ENCODE measurements at places on chromosomes 1 and 21.
A peak's percentile ranks its signal among the peaks of the same experiment; 100 is the strongest.

DNA sequence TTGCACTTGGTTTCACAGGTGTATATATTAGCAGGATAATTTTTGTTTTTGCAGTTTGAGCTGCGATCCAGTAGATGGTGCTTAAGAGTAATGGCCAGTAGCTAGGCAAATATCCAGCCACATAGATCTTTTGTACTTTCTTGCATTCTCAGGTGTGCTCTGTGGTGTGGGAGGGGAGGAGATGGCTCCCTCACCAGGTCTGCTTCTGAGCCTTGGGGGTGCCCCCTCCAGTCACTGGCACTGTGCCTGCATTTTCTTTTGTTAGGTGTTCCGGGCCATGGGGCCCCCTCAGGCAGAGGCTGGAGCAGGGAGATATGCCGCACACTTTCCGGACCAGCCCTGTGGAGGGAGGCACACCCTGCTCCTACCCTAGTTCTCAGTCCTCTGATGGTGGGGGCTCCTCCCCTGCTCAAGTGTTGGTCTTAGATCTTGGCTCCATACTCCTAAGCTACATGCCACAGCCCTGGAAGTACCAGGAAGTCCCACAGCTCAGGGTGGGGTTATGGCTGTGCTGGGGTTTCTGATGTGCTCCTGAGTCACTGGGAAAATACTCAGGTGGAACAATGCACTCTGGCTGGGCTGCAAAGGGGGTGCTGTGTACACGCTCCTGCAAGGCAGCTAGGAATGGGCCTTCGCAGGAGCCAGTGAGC lies 197.6 kb upstream of the DMRTA2 start:
- no peak for DNase-seq

GRCh38 chr1:6178751-6179563 lies 1.2 kb downstream of the CHD5 start:
- no peak for DNase-seq

DNA sequence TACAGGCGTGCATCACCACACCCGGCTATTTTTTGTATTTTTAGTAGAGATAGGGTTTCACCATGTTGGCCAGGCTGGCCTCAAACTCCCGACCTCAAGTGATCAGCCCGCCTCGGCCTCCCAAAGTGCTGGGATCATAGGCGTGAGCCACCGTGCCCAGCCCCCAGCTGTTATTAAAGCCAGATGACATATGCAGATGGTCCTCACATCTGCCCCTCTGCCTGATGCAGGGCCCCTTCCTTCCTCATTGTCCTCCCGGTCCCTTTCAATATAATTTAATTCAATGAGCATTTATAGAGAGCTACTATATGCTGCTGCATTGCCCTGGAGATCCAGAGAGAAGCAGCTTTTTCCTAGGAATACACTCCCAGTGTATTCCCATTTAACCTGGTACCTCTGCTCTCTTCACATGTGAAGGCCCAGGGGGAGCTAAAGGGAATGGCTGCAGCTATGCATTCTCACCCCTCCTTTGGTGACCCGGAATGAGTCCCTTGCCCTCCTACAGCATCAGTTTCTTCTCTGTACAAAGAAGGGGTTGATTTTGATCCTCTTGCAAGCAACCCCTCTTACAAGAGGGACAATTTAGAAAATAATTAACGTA lies 55.6 kb downstream of the L1TD1 start:
- no peak for DNase-seq

- DNase-seq, result peak; percentile 54
Measured at GRCh38 chr1:6785728-6786505, 663 bp downstream of the CAMTA1 start.

GRCh38 chr1:95171270-95172245 lies 54.4 kb downstream of the TLCD4 start:
- no peak for DNase-seq

- DNase-seq, result no peak
Measured at GRCh38 chr1:85815906-85816305, 107.7 kb upstream of the ZNHIT6 start.

GRCh38 chr1:147215540-147215916 lies 9.6 kb downstream of the FMO5 start:
- DNase-seq, result no peak

DNA sequence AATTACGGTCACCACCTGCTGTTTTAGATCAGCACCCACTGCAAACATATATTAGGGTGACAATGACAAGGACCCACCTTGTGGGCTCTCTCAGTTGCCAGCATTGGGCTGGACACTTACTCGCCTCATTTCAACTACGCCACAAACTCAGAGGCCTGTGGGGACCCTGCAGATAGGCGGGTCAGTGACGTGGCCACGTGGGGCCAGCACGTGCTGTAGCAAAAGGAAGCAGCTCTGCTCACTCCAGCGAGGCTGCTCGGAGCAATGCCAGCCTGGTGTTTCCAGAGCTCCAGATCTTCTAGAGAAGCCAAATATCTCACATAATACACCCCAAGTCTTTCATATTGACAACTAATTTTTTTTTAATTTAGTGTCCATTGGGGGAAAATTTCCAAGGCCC lies 76.7 kb upstream of the TMEM51 start:
- no peak for DNase-seq

DNA sequence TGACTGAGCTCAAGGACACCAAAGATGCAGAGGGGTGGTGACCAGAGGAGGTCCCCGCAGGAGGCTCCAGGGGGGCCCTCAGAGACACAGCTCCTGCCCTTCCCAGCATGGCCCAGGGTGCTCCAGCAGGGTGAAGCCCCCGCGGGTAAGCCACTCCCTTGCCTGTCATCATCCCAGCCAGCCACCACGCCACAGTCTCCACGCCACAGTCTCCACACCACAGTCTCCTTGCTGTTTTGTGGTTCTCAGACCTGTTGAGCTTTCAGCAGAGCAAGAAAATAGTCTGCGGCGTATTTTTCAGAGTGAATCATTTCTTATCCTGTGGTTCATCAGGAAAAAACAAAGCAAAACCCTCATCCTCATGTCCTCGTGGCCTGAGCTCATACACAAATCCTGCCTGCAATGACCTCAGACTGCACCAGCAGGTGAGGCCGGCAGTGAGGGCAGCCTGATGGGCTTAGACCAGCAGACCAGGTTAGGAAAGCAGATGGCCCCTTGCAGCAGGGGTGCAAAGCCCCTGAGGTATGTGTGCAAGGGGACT lies 25.7 kb upstream of the ABCG1 start:
- no peak for DNase-seq

GRCh38 chr1:116273042-116273783 lies 99.8 kb upstream of the ATP1A1 start:
- no peak for DNase-seq

DNA sequence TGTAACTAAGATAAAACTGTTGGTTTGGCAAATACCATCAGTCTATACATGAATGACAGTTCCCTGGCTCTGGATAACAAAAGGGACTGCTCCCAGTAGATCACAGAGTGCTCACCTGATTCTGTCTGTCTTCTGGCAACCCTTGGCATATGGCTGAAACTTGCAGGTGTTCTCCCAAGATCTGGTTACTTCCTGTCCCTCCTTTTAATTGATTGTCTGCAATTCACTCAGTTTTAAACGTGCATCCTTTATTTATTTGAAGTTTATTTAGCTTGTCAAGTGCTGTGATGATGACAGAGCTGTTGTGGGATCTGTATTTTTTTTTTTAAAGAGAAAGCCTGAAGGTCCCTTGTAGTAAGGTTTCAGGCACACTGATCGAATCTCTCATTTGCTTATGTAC lies 3.4 kb downstream of the KCNA3 start:
- DNase-seq, result no peak

DNA sequence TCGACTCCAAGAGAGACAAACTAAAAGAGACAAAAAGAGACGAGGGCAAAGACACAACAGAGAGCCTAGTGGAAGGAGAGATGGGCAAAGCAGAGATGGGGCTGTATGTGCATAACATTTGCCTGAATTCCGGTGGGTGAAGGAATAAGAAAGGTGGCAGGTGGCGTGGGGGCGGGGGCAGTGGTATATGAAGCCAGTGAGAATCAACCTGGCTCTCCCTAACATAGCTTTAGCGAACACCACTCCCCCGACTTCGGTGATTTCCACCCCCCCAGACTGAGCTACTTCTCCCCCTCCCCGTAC lies 1.1 kb downstream of the INKA2 start:
- DNase-seq, result no peak

GRCh38 chr1:213041443-213041842 lies 9.6 kb upstream of the RPS6KC1 start:
- DNase-seq, result peak; percentile 18

- DNase-seq, result no peak
Measured at GRCh38 chr1:47317841-47318240, 3.9 kb upstream of the STIL start.

DNA sequence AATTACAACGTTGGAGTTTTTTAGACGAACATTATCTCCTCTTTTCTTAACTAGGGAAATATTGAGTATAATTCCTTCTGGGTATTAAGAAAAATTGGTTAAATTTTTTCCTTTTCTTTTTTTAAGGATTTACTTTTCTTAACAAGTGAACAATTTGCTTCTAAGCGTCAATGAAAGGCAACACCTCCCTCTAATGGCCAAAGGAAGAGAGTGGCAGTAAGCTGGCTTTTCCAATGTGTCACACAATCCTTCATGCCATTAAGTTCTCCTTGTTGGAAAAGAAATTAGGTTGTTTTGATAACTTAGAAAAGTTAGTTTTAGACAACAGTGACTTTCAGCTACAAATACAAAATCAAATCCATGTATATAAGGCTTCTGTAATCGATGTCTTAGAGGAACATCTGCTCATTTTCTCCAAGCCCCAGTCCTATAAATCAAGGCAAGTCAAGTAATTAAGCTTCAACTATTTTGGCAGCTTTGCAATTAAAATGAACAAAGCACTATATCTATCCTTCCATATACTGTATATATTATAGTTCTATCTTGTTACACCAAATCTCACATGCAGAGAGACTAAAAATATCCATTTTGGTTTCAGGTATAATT lies 62.8 kb downstream of the EDEM3 start:
- peak; percentile 48 for DNase-seq

GRCh38 chr1:161069731-161070270 lies at the start of gene ARHGAP30:
TSS of gene ARHGAP30 (minus strand) at chr1:161069891. CDS start at chr1:161069624, 267 bp downstream.
- DNase-seq, result peak; percentile 82

DNA sequence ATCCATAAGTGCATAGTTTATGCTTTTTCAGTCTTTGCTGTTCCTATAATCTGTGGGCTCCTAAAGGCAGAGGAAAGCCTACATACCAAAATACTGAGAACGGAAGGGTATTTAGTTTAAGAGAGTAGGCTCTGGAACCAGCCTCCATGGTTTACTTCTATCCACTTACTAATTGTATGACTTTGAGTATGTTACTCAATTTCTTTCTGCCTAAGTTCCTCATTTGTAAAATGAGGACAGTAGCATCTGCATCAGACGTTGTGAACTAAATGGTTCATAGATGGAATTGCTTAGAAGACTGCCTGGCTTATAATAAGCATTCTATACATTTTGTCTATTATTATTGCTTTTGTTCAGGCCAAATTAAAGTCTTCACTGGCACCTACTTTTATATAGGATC lies 111.0 kb downstream of the NTNG1 start:
- no peak for DNase-seq

GRCh38 chr1:166999075-166999474 lies 10.0 kb downstream of the MAEL start:
- DNase-seq, result no peak

- no peak for DNase-seq
Measured at GRCh38 chr1:232438476-232438875, 191.5 kb downstream of the SIPA1L2 start.

GRCh38 chr1:12458571-12458970 lies 159.4 kb downstream of the DHRS3 start:
- DNase-seq, result no peak

GRCh38 chr1:66396212-66396890 lies 137.6 kb upstream of the SGIP1 start:
- peak; percentile 91 for DNase-seq

- DNase-seq, result no peak
Measured at GRCh38 chr1:183074215-183074614, 51.0 kb downstream of the LAMC1 start.

- no peak for DNase-seq
Measured at GRCh38 chr1:26614655-26615411, 81.0 kb upstream of the ARID1A start.

DNA sequence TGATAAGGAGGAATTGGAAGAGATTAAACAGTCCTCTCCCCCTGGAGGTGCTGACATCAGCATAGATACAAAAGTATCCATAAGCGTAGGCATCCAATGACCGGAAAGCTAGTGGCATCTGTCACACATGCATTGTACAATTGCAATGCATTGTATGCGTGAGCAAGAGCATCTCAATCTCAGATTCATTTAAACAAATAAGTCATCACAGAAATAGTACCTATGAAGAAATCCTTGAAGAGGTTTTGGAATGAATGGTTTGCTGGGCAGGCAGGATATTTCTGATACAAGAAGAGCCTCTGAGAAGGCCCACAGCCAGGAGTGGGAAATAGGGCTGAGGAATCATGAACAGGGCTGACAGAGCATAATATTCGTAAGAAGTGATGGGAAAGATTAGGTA lies 88.9 kb upstream of the ABCD3 start:
- DNase-seq, result no peak

DNA sequence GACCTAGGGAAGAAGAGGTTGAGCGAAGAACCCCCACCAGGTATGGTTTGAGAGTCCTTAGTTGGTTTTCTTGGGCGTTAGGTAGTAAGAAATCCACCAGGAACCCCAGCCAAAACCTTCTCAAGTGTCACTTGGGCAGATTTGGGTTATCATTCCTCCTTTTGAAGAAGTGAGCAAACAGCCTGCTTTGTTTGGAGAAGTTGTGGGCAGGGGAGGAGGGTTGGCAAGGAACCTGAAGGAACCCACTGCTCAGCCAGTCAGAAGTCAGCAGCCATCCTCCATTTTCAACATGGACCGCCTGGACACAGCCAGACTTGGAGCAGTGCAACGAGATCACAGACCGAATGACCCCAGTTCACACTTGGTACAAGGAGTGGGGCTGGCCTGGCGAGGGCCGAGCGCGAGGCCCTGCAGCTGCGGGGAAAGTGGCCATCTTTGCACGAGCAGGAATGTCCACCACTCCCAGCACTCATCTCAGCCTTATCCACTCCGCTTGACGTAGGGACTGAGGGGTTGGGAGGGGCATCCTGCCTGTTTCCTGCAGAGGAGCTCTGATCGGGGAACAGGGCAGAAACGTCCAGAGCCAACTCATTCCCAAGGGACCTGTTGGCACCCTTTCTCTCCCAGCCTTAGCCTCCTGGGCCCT lies 7.2 kb downstream of the ADPRS start:
- peak; percentile 46 for DNase-seq

DNA sequence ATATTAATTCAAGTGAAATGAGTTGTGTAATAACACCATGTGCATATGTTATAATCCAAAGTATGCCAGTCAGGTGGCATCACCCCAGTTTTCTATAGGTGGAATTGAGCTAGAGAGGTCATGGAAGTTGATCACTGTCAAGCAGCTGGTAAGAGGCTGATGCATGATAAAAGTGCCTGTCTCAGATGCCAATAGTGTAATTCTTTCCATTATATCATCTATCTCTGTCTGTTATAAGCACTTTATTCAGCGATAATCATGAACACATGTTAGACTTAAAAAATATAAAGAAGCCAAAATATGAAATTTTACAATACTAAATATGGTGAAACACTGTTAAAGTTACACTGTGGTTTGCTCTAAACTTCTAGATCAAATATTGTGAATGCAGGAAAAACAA lies 156.6 kb downstream of the DNM3 start:
- DNase-seq, result no peak

Measured in suppressor macrophage treated with lipopolysaccharide for 4 hours (primary cell).